ENCODE measurements at places on chromosomes 6 and 20.

GRCh38 chr6:167776906-167777627 lies 49.6 kb upstream of the AFDN start:
- no peak for DNase-seq

GRCh38 chr6:23783901-23784300 lies 342.1 kb upstream of the NRSN1 start:
- no peak for DNase-seq

DNA sequence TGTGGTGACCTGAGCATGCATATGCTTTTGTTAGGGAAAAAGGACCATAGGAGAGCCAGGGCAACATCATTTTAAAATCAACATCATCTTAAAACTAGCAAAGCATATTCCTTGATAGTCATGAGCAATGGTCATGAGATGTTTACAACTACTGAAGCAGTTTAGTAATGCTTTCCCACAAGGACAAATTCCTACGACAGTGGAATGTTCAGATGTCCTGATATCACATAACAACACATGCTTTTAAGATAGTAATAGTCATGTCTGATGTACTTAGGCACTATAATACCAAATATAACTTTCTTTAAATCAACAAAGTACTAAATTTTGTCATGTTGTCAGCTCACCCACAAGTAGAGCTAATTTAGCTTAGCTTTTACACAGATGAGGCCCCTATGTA lies 370.3 kb downstream of the HTR1B start:
- no peak for DNase-seq

GRCh38 chr6:129882510-129883023 lies 21.5 kb upstream of the TMEM244 start:
- DNase-seq: no peak

GRCh38 chr6:40923326-40923725 lies 115.7 kb downstream of the UNC5CL start:
- no peak for DNase-seq

DNA sequence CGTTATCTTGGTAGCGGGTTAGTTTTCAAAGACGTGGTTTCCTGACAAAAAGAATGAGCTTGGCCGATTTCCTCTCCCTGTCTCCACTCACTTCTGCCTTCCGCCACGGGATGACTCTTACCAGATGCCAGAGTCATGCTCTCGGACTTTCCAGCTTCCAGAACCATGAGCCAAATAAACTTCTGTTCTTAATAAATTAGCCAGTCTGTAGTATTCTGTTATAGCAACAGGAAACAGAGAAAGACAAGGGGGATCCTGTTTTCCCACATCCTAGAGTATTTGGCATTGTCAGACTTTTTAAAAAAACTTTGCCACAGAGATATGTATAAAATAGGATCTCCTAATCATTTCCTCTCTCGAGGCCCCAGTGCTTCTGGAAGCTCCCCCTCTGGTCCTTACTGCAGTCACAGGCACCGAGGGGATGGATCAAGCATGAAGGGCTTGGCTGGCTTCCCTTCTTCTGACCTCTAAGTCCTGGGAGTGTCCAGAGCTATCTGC lies 84.9 kb upstream of the NAA20 start:
- DNase-seq: no peak

DNA sequence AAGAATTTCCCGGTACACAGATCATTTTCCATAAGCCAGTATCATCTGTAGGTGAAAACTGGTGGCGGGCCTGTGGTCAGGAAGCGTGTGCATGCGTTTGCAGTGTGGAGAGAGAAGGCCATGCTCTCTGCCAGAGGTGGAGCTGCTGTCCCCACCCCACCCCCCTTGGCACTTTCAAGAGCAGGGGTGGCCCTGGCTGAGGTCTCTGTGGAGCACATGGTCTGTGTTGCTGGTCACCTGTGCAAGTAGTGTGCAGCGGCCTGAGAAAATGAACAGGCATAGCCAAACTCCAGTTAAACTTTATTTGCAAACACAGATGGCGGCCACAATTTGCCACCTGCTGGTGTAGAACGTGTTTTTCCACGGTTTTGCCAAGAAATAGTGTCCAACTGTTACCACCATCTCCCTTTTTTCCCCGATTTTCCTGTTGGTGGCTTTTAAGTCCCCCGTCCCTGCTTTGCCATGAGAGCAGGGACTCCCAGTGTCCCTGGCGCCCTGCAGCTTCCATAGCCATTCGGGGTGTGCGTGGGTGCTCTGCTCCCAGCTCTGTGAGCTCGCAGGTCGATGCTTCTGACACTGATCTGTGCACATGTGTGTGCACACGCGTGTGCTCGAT lies 2.5 kb downstream of the ADRM1 start:
- DNase-seq: no peak

DNA sequence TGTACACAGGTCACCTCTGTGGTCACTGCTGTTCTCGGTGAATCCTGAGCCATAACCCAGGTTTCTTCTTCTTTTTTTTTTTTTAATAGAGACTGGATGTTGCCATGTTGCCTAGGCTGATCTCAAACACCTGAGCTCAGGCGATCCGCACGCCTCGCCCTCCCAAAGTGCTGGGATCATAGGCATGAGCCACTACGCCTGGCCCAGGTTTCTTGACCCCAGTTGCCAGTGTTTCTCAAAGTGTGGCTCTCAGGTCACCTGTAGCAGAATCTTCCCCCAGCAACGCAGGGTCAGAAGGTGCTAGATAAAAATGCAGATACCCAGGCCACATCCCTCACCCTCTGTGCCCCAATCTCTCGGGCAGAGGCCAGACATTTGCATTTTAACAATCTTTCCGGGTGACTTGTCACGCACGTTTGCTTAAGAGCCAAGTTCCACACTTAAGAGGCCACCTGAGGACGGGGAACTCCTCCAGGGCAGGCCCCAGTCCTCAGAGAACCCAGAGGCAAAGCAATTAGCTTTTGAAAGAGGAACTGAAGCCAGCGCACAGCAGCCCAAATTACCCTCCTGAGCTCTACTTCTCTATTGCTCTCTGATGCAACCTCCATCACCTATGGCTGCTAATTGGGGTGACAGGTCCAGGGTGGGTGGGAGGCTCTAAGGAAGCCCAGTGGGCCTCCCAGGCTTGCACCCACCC lies 81.8 kb downstream of the NFATC2 start:
- no peak for DNase-seq

DNA sequence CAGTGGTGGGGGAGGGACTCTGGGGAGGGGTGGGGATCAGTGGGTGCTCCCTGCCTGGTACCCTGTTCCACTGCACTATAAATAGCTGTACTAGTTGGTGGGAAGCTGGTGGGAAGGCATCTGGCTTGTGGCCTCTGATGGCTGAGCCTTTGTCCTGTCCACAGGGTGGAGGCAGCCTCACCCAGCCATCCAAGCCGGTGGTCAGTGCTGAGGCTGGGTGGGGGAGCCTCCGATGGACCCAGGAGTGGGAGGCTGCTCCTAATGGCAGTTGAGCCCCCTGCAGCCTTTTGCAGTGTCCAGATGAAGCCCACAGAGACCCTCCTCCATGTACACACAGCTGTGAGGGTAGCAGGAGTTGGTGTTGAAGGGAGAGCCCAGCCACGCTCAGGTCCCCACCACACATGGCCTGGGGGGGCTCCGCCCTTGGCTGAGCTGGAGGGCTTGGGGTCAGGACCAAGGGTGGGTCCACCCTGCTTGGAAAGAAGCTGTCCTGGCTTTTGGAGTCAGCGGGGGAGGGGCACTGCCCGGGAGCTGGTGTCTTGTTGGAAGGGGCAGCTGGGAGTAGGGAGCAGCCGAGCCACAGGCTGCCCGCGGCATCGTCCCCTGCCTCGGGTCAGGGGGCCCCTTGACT lies 2.5 kb downstream of the PPDPF start:
- DNase-seq: no peak

- DNase-seq: peak; percentile 26
Observed at GRCh38 chr6:38671885-38672467, 31.0 kb downstream of the GLO1 start.

DNA sequence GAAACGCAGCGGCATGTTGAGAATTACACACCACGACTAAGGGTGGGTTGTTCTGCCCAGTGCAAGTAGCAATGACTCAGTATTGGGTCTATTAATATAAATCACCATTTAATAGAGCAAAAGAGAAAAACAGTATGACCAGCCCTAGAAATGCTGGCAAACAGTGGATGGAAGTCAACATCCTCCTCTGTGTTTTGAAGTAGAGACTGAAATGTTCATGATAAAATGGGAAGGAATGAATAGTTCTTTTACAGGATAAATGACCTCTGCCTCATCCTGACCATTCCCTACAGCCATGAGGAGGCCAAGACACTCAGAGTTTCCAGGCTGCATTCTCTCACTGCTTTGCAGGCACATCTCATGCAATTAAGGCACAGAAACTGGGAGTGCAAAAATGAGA lies 111.8 kb downstream of the PSMB1 start:
- no peak for DNase-seq

DNA sequence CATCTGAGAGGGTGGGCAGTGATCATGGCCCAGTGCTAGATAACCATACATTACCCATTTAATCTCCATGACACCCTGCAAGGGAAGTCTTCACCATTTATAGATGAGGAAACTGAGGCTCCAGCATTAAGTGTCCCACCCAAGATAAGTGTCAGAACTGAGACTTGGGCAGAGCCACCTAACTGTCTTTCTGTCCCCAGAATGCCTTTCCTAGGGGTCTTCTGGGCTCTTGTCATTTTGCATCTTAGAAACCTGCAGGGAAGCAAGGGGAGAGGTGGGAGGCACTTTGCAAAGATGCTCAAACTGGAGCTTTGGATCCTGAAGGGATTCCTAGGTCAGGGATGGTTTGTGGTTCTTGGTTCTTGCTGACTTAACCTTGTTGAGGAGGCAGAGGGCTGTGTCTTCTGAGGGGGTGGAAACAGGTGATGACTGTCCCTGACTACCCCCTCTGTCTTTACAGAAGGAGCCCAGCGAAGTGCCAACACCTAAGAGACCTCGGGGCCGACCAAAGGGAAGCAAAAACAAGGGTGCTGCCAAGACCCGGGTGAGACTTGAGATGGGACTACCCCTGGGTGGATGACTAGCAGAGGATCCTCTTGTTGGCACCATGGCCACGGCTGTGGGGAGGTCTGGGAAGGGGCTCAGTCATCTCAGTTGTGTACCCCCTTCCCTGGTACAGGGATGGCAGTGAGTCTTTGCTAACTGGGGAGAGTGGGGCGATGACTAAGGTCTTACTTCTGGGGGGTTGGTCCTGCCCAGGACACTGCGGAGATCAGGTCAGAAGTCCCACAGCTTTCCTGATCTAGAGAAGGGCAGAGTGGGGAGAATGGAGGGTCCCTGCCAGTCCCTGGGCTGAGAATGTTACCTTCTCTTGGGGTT lies 5.8 kb downstream of the HMGA1 start:
- no peak for DNase-seq

DNA sequence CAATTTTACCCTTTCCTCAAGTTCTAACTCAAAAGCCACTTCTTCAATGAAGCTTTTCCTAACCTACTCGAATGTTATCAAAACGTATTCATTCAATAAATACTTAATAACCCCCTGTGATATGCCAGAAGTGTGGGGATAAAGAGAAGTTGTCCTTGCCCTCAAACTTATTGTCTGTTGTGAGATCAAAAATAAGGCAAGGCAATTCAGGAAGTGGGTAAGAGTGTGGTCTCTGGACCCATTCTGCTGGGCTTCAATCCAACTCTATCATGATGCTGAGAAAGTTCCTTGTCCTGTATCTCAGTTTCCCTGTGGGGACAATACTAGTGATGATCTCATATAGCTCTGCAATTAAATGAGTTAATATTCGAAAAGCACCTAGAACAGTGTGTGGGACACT lies 92.8 kb downstream of the PRDM1 start:
- DNase-seq: no peak

GRCh38 chr6:107075951-107076381 lies 39.3 kb downstream of the BEND3 start:
- no peak for DNase-seq

DNA sequence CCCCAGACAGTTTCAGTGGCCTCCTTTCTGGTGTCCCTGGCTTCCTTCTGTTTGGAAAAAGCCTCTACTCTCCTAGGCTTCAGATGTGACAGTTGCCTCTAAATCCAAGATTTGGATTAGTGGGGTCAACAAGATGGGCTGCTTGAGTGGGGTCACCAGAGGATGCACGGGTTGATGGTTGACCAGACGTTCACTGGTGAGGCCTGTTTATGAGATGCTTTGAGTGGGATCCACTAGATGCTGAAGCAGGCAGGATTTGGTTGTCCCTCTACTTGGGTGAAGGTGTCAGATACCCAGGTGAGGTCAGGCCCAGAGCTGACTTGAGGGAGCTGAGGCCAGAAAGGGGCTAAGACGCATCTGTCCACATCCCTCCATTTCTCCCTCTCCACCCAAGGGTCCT lies 8.1 kb upstream of the DLGAP4 start:
- DNase-seq: no peak

DNA sequence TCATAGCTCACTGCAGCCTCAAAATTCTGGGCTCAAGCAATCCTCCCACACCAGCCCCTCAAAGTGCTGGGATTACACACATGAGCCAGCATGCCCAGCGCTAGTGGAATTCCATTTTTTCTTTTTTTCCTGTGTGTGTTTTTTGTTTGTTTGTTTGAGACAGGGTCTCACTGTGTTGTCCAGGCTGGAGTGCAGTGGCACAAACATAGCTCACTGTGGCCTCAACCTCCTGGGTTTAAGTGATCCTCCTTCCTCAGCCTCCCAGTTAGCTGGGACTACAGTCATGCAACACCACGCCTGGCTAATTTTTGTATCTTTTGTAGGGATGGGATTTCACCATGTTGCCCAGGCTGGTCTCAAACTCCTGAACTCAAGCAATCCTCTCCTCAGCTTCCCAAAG lies 14.1 kb upstream of the PARD6B start:
- DNase-seq: no peak

GRCh38 chr20:58308680-58309527 lies 611 bp upstream of the RAB22A start:
- DNase-seq: peak; percentile 7

DNA sequence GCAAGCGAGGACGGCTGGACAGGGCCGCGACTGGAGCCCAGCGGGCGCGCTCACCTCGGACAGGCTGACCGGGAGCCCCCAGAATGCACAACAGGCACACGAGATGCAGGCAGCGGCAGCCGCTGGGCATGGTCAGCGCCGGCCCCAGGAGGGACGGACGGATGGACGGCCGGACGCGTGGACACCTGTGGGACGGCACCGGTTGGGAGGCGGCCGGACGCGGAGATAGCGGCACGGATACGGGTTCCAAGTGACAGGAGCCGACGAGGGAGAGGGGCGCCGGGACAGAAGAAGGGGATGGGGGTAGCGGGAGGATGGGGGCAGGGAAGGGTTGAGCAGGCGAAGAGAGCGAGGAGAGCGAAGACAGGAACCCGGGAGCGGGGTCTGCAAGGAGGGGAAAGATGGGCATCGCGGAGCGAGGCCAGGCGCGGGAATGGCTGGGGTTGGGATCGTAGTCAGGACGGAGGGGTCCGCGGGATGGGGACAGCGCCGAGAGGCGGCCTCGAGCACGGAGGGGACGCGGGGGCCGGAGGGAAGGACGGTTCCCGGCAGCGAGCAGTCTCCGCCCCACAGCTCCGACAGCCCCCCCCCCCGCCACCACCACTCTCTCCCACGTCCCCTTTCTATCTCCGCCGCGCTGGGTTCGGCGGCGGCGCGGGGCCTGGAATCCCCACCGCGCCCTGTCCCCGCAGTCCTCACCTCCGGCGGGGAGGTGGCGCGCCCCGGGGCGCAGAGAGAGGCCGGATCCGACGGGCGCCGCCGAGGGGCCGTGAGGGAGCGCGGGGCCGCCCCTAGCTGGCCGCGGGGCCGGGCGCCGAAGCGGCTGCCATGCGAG lies 435 bp downstream of the DLK2 start:
- DNase-seq: peak; percentile 17
